IPS-NIHi11 (cell line): ENCODE measurements at places on chromosomes 6 and 20.

GRCh38 chr6:27135087-27135657, 112.3 kb upstream of the PRSS16 start:
- no peak for DNase-seq

GRCh38 chr6:144017166-144018094, 9.4 kb upstream of the PLAGL1 start:
- no peak for DNase-seq

- peak; percentile 33 for DNase-seq
These were observed 100.0 kb upstream of the CITED2 start for GRCh38 chr6:139474145-139475108.

DNA sequence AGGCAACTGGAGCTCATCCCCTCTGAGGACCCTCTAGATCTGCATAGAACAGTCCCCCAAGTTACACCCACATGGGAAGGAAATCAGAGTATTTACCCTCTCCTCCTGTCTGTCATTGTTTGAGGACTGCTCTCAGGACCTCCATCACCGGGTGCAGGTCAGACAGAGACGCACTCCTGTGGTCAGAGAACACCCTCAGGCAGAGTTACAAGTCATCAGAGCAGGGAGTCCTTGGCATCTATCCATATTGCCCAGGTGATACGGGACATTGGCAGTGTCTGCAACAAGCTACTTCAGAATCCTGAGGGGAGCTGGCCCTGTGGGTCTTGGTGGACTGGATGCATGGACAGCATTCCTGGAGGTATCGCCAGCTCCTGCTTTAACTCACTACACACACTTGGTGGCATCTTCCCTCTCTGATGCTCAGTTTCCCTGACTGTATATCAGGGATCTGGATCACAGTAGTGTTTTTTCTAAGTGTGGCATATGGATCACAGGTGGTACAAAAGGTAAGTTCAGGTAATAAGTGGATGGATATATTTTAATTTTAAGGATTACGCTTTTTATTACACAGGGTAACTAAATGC, 15.1 kb upstream of the ISM1 start:
- no peak for DNase-seq

DNA sequence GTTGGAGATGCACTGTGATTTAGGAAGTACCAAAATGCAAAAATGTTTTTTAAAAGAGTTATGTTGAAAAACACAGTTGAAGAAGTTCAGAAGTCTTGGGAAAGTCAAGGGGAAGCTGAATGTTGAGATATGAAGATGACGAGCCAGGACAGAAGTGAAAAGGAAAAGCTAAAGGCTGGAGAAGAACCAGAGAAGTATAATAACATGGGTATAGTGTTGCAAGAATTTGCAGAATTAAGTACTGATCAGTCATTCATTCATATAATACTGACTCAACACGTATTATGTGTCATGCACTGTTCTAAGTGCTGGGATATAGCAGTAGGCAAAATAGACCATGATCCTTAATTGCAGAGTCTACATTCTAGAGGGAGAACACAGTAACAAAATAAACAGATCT, 432.8 kb downstream of the CDC5L start:
- no peak for DNase-seq

GRCh38 chr6:137571854-137572253, 77.7 kb upstream of the OLIG3 start:
- peak; percentile 54 for DNase-seq

DNA sequence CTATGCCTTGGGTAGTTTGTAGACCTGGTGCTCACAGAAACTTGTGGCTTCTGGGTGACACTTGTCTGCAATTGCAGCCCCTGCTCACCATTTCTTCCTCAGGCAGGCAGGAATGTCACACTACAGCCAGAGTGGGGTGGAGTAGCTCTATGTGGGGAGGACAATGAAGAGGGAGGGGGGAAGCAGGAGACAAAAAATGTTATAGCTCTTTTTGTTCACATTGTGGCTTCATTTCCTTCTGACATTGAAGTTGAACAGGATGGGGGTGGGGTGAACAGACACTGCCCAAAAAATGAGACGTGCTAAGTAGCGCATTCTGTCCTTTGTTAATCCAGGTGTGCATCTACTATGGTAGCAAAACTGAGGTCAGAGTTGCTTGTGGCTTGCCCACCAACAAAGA, at the start of gene THEMIS:
THEMIS (minus strand) TSS at position 124 of the 400 bp plus-strand sequence. CDS start 126 bp downstream, outside the sequence.
- DNase-seq: no peak

GRCh38 chr6:158688860-158689259, 39.0 kb downstream of the SYTL3 start:
- DNase-seq: no peak

DNA sequence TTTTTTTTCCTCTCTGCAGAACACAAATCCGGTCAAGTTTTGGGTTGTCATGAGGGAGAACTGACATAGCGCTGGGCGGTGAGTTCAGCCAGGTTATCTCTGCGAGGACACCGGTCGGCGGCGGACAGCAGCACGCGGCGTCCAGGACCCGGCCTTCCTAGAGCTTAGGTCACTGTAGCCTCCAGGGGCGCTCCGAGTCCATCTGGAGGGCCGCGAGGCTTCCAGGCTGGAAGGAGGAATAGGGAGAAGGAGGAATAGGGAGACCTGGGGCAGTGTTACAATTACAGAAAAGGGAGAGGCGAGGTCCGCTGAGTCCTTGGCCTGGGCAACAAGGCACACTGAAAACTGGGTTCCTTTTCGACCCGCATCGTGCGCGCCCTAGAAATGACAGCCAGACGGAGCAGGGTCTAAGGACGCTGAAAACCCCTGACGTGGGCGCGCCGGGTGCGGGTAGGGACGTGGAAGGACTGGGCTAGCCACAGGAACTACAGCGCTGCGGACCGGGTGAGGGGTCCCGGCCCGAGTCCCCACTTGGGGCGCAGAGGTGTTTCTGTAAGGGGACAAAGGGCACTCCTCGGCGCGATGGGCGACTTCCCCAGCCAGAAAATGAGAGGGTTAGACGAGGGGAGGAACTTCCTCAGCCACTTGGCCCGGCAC, 536 bp upstream of the FNDC1 start:
- DNase-seq: peak; percentile 87

- peak; percentile 37 for DNase-seq
These were observed 64.8 kb downstream of the UTRN start for GRCh38 chr6:144349690-144350527.

GRCh38 chr20:59470521-59470920, 133.8 kb upstream of the PHACTR3 start:
- DNase-seq: no peak

GRCh38 chr20:59832406-59833363, 100.8 kb downstream of the SYCP2 start:
- DNase-seq: no peak

GRCh38 chr20:42955713-42956112, 234.0 kb downstream of the PTPRT start:
- no peak for DNase-seq

- DNase-seq: no peak
These were observed 68.0 kb downstream of the BTBD9 start for GRCh38 chr6:38571721-38572120.

- no peak for DNase-seq
These were observed 31.2 kb downstream of the GCNT2 start for GRCh38 chr6:10552270-10552810.

DNA sequence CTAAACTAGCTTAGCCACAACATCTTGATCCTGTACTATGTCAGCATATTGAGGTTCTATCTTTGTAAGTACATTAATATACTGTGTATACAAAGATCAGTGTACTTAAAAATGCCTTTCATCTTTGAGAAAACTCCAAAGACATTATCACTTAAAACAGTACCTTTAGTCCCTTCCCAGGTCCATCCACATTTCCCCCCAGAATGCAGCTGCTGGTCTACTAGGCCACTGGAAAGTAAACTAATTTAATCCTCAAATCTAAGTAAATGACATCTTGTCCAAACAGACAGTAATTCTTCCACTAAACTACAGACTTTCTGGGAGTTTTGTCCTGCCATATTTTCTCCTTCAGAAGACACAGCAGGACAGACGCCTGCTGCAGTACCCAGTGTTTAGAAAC, 68.7 kb downstream of the SYCP2 start:
- no peak for DNase-seq

GRCh38 chr6:121235386-121235785, 98.9 kb downstream of the TBC1D32 start:
- no peak for DNase-seq

DNA sequence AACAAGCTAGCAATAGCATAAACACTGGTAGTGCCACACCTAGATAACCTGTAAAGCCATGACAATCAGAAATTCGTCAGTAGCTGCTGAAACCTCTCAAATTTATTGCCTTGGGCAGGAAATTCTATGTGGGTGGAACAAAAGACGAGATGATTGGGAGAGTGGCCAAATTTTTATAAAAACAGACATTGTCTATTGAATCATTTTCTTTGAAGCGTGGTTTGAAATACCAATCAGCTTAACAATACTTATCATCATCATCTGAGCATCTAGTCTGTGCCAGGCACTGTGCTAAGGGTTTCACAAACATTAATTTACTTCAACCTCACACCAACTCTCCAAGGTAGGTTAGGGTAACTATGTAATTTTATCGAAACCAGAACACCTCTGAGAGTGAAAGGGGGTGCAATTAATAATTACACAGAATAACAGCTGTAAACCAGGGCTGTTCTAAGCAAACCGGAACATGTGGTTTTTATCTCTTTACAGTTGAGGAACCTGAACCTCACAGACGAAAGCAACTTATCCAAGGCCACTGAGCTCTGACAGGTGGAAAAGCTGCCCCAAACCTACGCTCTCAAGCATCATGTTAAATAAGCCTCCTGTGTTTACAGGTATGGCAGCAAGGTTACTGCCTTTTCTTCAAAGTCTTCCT, 43.4 kb downstream of the NHSL1 start:
- no peak for DNase-seq

- no peak for DNase-seq
These were observed 38.5 kb upstream of the GPR6 start for GRCh38 chr6:109939654-109940053.

- peak; percentile 45 for DNase-seq
These were observed 22.2 kb upstream of the CCN5 start for GRCh38 chr20:44692932-44693480.

DNA sequence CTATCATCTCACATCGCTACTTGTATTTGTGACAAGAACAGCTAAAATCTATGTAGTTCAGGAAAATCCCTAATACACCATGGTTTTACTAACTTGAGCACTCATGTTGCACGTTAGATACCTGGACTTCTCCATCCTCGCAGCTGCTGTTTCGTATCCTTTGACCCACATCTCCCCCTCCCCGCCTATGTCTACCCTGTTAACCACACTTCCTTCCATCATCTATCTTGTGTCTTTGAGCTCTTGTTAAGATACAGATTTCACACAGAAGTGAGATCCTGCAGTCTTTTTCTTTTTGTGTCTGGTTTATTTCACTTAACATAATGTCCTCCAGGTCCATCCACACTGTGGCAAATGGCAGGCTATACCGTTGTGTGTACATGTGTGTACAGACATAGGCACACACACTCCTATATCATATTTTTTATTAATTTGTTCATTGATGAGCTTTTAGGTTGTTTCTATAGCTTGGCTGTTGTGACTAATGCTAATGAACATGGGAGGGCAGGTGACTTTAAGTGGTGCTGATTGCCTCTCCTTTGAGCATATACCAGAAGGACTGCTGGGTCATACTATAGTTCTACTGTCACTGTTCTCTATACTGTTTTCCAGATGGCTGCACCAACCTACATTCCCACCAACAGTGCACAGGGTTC, 117.8 kb downstream of the WDR27 start:
- no peak for DNase-seq

- no peak for DNase-seq
These were observed 9.6 kb upstream of the BEND3 start for GRCh38 chr6:107124934-107125348.

DNA sequence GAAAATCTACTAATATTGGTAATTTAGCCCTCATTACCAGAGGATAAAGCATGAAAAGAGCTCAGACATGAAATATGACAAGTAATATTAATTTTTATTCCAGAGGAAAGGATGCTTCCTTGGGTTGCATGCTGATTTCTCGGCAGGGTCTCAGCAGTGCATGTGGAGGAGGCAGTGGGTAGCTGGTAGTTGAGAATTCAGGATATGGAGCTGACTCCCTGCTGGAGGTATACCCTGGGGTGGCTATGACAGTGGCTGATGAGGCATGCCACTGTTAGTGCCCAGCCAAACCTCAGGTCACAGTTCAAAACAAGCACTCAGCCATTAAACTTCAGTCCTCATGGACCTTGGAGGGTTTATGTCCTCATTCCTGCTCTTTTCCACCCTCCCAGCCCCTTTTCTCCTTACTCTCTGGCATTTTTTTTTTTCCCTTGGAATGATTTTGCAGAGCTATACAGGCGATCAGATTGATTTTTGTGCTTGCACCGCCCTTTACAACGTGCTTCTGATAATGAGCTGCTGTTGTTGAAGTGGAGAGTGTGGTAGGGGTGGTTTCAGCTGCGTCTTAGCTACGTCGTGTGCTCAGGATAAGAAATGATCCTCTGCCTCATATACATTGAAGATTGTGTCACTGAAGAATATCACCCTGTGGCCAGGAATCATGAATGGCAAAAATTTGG, 761.9 kb upstream of the MMS22L start:
- DNase-seq: no peak

DNA sequence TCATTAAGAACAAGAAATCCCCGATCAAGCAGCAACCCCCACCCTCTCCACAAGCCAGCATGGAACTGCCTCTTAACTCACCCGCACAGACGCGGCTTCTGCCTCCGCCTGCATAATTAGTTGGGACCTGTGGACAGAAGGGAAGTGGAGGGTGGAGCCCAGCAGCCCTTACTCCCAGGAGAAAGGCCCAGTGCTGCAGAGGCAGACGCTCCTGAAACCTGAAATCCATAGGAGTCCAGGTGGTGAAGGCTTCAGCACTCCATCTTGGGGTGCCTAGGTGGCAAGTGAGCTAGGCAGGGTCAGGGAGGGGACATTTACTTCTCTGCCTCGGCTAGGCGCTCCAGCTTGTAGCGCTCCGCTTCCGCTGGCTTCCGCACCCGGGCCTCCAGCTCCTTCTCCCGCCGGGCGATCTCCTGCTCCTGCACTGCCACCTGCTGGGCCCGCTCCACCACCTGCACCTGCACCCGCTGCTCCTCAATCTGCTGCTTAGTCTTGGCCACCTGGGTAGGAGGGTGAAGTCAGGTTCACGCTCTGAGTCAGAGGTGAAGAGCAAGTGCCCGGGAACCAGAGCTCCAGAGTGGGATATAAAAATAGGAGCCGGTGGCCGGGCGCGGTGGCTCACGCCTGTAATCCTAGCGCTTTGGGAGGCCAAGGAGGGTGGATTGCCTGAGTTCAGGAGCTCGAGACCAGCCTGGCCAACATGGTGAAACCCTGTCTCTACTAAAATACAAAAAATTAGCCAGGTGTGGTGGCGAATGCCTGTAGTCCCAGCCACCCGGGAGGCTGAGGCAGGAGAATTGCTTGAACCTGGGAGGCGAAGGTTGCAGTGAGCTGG, 10.7 kb downstream of the TUBB start:
- peak; percentile 73 for DNase-seq

DNA sequence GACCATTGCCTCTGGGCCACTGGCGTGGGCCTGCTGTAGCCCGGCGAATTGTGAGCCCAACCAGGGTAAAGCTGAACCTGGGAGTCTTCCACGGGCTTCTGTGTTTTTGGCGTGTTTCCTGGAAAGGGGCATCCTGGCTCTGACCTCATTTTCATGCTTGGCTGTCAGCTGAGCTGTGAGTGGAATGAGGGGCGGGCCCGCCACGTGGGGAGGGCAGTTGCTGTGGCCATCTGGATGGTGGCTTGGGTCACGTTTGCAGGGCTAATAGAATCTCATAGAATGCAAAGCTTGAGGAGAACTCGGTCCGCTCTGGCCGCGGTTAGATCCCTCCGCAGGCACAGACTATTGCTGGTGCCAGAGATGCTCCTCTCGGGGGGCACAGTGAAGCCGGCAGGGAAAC, 263.0 kb downstream of the SMOC2 start:
- DNase-seq: no peak

GRCh38 chr6:15342114-15342513, 96.2 kb downstream of the JARID2 start:
- DNase-seq: peak; percentile 18

GRCh38 chr20:60010689-60011458, 52.7 kb downstream of the CDH26 start:
- DNase-seq: no peak
